ENCODE measurements at places on chromosomes 16 and 17. TPM values are rescaled to one million over a fixed set of nuclear protein-coding genes. Genes with fewer than 3 reads are reported as not detected.

Gene HOXB2
- 4.8 TPM for total RNA-seq

Gene HOXB1
- total RNA-seq: not detected

Gene STX1B
- total RNA-seq: under 0.01 TPM

Gene GDPD1
- 2.5 TPM for total RNA-seq

Gene IQCK
- total RNA-seq: 9.3 TPM

Gene EFCAB13
- 4.0 TPM for total RNA-seq

Gene TBKBP1
- total RNA-seq: 16.9 TPM

Gene C17orf58
- 11.2 TPM for total RNA-seq

Gene DBNDD1
- total RNA-seq: 9.5 TPM

Gene MYH10
- total RNA-seq: 120 TPM

Gene SOCS1
- 1.3 TPM for total RNA-seq

Gene SCARF1
- total RNA-seq: 75.1 TPM

Gene SLC38A8
- not detected for total RNA-seq

Gene TPSG1
- total RNA-seq: not detected

Gene TP53TG3
- total RNA-seq: not detected

Gene GPR179
- not detected for total RNA-seq

Gene SYT17
- total RNA-seq: 0.72 TPM
